ENCODE measurements at places on chromosomes 6 and 20.

- DNase-seq = peak; percentile 22
Measured at GRCh38 chr6:44367681-44368080, 19.8 kb upstream of the CDC5L start.

- DNase-seq = no peak
Measured at GRCh38 chr20:43774754-43775153, 48.0 kb upstream of the GTSF1L start.

- DNase-seq = no peak
Measured at GRCh38 chr6:37990762-37991525, 171.4 kb downstream of the ZFAND3 start.

DNA sequence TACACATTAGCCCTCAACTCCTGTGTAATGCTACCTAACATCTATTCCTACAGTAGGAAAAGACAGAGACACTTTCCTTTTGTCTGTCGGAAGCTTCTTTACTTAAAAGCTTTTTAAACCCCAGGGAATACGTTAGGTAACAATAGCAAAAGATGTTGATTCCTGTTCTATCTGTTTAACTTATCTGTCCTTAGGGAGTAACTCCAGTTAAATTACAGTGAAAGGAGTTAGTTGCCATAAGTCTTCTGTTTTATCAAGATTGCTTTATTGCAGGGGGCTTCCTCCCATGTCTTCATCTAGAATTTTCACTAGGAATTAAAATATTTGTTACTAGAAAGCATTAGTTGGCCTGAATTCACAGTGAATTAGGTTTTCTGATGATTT, 26.2 kb downstream of the TOP1 start:
- no peak for DNase-seq

DNA sequence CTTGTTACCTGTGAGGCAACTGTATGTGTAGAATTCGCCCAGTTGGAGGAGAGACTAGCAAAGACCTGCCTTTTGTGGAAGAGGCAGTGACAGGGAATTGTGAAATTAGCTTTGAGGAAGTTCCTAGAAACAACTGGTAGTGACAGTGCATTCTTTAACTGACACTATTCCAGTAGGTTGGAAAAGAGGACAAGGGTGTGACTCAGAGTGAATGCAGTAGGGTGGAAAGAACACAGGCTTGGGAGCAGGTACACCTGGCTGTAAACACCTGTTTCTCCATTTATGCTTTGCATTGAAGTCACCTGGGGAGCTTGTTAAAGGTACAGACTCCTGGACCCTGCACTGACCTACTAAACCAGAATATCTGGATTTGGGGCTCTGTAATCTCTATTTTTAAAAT, 295.7 kb downstream of the PHACTR1 start:
- no peak for DNase-seq

DNA sequence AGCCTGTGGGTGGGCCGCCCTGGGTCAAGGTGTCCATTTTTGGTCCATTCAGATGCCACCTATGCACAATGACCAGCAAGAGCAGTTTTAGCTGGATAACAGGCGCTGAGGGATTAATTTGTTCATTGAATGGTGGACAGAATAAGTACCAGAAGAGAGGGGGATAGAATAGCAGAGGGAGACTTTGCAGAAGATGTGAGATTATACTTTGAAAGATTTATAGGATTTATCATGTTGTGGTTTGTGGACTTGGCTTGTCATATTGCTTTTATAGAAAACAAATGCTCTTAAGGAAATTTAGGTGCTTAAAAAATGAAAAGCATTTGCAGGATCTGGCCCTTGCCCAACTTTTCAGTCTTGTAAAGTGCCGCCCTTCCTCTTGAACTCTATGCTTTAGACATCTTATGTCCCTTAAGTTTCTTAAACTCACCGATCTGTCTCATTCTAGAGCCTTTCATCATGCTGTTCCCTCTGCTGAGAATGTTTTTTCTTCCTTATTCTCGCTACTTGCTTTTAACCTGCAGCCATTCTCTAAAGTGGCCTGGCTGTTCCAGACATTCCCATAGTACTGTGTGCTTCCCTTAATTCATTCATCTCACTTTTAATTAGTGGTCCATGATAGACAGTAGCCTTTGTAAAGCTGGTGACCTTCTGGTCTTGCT, 42.5 kb downstream of the CD109 start:
- no peak for DNase-seq

DNA sequence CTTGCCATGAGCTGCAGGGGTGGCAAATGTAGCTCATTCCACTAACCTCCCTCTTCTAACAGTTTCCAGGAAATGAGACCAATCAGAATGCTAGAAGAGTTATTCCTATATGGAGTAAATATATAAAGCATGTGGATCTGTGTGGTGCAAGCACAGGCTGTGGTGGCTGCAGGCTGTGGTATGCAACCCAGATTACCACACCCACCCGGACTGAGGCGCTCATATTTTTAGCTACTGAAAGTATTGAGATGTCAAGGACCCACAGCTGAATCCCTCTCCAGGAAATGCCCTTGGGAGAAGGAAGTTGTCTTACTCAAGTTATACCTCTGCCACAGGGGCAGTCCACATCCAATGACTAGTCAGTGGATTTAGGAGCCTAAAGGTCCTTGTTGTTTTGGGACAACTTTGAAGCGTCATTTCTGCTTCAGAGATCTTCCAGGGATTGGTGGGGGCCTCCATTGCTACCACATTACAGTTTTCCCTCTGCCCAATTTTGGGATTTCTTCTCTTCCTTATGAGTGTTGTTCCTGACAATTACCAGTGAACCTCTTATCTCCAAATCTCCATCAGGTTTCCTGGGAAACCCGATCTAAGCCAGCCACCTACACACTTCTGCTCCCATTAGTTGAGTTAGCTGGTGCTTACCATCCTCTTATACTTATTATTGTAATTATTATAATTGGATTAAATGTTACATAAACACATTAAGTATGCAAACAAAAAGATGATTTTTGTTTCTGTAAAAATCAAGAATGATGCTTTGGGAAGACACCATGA, 12.1 kb upstream of the REPS1 start:
- DNase-seq = no peak

GRCh38 chr20:63742381-63743024, 2.9 kb downstream of the SLC2A4RG start:
- DNase-seq = no peak

DNA sequence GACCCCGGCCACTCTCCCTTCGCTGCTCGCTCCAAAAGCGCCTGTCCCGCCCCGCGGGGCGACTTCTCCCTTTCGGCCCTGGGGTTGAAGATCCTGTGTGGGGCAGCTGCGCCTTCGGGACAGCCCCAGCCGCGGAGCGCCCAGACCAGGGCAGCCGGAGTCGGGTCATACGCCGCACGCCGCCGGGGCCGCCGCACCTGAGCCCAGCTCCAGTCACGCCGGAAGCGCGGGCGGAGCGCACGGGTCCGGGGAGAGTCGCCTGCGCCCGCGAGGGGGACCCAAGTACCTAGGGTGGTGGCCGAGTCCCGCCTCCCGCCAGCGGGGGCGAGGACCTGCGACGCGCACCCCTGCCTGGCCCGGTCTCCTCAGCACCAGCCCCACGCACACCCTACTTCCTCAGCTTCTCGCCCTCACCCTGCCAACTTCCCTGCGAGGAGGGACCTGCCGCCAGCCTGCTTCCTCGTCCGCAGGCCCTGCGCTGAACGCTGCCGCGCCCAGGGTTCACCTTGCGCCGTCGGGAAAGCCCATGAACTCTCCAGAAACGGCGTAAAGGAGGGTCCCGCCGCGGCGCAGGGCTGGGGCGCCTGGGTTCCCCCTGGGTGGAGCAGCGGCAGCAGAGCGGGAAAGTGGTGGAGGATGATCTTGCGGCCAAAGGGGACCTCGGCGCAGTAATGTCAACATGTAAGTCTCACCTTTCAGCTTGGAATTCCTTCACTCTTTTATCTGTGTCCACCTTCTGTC, at the start of gene ADGRG6:
ADGRG6 (plus strand) TSS at position 357 of the 741 bp plus-strand sequence; CDS start at position 680, 323 bp downstream.
- peak; percentile 56 for DNase-seq

- peak; percentile 63 for DNase-seq
Measured at GRCh38 chr20:62824476-62825332, 7.9 kb downstream of the COL9A3 start.

GRCh38 chr6:43141644-43142043, 29.4 kb upstream of the SRF start:
- DNase-seq = no peak

- no peak for DNase-seq
Measured at GRCh38 chr6:45428727-45429126, 51.0 kb upstream of the SUPT3H start.

- no peak for DNase-seq
Measured at GRCh38 chr6:114051031-114051430, 80.1 kb upstream of the HDAC2 start.

GRCh38 chr6:30798494-30798893, 54.1 kb upstream of the IER3 start:
- DNase-seq = no peak

DNA sequence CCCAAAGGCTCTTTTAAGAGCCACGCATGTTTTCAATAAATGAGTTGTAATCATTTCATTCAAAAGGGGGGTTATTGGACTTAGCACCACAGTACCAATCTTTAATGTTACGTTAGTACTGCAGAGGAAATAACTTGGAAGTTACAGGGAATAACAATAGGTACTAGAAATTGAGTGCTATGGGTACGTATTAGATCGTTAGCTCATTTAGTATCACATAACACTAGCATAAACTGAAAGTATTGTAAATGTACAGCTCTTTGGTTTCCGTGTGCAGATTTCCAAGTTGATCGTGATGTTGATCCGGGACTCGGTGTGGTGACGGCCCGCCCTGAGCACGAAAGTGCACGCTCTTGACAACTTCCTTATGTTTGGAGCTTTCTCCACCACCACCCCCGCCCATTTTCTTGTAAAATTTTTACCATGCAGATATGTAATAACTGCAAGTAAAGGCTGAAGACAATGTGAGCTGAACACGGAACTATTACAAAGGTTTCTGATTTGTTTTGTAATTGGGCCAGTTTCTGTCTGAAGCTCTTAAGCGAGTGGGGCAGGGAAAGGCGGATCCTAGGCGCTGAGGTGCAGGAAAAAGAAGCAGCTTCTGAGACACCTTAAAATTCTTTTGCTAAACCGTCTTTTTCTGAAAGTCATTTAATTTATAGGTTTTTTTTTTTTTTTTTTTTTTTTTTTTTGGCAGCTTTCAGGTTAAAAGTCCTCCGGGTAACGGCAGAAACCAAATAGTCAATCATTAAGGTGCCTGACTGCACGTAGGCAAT, 71.5 kb downstream of the HFE start:
- DNase-seq = peak; percentile 79

DNA sequence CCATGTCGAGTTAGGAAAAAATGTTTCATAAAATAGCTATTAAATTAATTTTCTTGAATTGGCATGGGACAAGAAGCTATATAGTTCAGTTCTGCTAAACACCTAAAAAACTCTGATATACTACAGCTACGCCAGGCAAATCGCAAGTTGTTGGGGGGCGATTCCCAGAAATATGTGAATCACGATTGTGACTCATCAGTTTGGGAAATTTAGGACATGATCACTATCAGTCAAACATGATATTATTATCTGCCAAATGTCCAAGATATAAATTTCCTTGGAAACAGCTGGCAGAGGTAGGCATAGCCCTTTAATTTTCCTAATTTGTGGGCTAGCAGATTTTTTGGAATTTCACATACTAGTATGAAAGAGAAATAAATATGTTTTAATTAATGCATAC, 123.6 kb downstream of the ATXN1 start:
- DNase-seq = no peak

GRCh38 chr6:43753570-43754183, 16.3 kb upstream of the VEGFA start:
- no peak for DNase-seq

DNA sequence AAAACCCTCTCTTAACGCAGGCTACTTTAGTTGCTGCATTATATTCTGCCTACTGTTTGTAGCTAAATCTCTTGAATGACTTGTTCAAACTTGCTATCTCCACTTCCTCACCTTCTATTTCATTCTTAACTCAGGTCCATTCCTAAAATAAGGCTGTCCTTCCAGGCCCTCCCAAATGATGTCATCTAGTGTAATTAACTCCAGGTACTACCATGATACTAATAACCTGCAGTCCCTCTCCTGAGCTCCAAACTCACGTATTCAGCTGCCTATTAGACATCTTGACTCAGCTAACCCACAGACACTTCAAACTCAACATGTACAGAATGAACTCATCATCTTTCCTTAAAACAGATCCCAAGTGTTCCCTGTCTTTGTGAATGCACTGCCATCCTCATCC, 10.5 kb upstream of the TOP1 start:
- no peak for DNase-seq

- DNase-seq = no peak
Measured at GRCh38 chr6:104281370-104281769, 578.3 kb downstream of the HACE1 start.

DNA sequence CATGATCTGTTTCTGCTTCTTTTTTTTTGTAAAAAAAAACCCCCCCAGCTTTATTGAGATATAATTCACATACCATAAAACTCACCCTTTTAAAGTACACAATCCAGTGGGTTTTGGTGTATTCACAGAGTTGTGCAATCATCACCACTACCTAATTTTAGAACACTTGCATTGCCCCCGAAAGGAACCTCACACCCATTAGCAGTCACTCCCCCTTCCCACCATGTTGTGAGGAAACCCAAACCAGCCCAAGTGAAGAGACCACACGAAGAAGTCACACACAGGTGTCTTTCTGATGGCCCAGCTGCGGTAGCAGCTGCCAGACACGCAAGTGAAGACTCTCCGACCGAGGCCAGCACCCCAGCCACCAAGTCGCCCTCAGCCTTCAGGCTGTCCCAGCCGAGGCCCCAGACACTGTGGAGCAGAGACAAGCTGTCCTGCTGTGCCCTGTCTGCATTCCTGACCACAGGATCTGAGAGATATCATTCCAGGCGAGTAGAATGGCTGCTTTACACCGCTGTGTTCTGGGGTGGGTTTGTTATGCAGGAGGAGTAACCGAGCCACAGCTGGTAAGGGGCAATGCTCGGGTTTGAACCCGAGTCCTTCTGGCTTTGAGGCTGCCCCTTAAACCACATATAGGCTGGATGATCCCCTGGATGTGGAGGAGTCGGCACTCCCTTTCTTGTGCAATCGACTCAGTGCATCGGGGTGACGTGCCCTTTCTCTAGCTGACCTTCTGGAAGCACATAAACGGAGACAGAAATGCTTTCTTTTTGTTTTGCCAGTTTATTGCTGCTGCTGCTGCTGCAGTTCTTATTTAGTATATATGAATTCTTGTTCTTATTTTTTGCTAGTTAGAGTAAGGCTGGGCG, 59.1 kb upstream of the PTPN1 start:
- DNase-seq = peak; percentile 56

GRCh38 chr6:151297886-151298285, 58.1 kb downstream of the AKAP12 start:
- DNase-seq = no peak
